ENCODE measurements at places on chromosomes 4 and X.

- no peak for DNase-seq
Measured at GRCh38 chr4:145406970-145407369, 74.7 kb upstream of the SMAD1 start.

DNA sequence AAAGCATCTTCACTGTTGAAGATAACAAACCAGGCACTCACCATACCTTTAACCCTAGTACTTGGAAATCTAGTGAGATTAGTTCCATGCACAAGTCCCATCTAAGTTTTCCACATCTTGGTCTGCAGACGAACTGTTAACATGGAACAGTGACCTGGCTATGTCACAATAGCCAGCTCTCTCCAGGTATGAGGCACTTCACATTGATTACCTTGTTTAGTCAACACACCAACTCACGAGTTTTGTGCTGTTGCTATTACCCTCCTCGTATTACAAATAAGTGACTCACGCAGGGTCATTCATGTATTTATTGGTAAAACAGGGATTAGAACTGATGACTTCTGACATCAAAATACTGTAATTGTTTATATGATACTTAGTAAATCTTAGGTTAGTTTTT lies 36.4 kb upstream of the FRAS1 start:
- peak; percentile 11 for DNase-seq

DNA sequence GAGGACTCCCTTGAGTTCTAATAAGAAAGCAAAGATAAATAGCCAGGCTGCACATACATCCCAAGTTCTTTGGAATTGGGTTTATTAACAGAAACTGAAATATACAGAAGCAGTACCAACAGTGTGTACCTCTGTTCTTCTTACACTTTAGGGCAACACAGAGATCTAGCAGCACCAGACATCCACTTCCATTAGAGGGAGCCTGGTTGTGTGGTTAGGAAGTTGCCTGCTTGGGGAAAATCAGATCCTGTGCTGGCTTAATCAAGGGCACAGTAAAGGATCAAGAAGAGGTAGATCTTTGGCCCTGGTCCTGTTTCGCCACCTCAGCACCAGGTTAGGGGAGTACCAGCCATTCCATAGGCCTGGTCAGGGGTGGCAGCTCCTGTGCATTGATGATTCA lies 231.1 kb upstream of the ARHGAP24 start:
- DNase-seq = peak; percentile 13

- peak; percentile 27 for DNase-seq
Measured at GRCh38 chrX:153875391-153876111, 10.4 kb downstream of the L1CAM start.

GRCh38 chr4:15077969-15078368 lies 75.7 kb downstream of the CPEB2 start:
- peak; percentile 78 for DNase-seq

- no peak for DNase-seq
Measured at GRCh38 chr4:1367230-1367935, 20.4 kb downstream of the UVSSA start.

GRCh38 chr4:102321260-102321995 lies 23.9 kb downstream of the SLC39A8 start:
- no peak for DNase-seq

- DNase-seq = no peak
Measured at GRCh38 chr4:8051644-8052043, 107.0 kb downstream of the ABLIM2 start.

- DNase-seq = no peak
Measured at GRCh38 chr4:156374069-156374468, 420.4 kb upstream of the CTSO start.

GRCh38 chr4:97411356-97411755 lies 731.9 kb downstream of the STPG2 start:
- no peak for DNase-seq

- DNase-seq = no peak
Measured at GRCh38 chrX:111831343-111831742, 44.6 kb upstream of the TRPC5OS start.
